NCI-H510A (cell line): ENCODE measurements at places on chromosomes 1 and 21.

GRCh38 chr1:32215629-32216480 lies 6.3 kb downstream of the TMEM234 start:
- DNase-seq: peak; percentile 62

DNA sequence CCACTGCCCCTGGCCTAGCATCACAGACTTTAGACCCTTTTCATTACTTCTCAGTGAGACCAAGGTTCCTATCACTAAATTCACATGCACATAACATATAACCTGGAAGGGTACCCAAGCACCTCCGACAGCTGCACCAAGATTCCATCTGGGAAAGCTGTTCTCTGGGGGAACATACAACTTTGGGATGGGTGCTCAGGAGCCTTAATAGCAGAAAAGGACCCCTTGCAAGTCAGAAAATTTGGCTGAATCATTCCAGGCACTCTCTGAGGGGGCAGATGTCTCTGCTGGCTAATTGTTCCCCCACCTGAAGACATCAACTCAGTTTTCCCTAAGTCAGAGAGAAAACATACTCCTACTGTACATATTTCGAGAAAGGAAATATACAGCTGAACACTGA lies 41.3 kb upstream of the PSEN2 start:
- no peak for DNase-seq

DNA sequence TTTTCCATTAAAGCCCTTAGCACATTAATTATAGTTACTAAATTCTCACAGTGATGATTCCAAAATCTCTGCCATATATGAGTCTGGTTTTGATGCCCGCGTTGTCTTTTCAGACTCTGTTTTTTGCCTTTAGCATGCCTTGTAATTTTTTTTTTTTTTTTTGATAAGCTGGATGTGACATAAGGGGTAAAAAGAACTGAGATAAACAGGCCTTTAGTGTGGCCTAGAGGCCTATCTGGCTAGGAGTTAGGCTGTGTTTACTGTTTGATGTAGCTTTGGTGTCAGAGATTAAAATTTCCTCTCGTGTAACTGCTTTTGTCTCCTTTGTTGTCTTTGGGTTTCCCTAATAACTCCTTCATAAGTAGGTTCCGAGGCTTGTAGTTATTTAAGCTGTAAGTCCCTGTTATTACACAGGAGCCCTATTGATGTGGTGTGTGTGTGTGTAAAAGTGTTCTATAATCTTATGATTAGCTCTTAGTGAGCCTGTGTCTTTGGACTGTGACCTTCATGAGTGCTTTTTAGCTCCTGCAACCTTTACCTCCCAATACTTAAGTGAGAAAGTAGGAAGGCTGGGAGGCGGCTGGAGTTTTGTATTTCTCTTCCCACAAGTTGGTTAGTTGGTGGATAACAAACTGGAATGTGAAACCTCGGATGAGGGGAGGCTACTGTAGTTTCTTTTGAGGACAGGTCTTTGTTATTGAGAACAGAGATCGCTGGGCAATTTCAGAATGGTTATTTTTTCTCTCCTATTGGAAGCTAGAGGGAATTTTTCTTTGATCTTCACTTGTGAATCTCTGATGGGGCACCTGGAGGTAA lies 19.3 kb downstream of the HS2ST1 start:
- no peak for DNase-seq

DNA sequence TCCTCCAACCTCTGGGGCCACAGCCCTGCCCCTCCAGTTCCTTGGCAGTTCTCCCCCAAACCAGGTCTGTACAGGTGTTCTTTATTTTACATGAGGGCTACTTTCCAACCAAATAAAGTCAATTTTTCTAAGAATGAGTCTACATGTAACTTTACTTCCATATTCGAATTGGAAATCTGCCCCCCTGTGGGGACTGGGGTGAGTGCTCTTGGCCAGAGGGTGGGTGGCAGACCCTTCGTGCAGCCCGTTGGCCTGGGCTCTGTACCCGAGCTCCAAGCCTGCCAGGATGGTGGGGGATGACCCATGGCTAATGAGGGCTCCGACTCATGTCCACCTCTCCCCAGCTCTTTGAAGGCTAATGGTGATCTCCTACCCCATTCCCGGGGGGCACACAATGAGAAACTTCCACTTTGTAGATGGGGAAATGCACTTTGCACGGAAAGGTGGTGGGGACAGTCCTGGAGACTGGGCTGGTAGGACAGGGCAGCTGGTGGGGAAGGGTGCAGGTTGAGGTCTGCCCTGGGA lies 589 bp upstream of the CATSPER4 start:
- DNase-seq: no peak

GRCh38 chr1:203263496-203263895 lies 34.0 kb upstream of the CHIT1 start:
- DNase-seq: no peak

GRCh38 chr1:175208773-175209492 lies 16.4 kb upstream of the KIAA0040 start:
- peak; percentile 27 for DNase-seq

DNA sequence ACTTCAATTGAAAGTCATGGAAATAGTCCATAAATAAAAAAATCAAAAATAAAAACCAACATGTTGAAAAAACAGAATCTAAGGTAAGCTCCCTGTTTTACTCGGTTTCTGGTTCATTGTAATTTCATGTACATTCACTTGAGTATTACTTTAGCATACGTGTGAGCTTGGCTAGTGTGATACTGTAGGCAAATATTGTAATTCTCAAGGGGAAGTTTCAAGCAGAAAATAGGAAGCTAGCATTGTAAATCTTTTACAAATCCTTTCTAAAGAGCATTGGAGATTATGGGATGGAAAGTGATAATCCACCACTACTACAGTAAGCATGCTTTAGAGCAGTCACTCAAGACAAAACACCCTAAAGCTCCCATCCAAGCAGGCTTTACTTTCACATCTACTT lies 3.3 kb upstream of the LPAR3 start:
- no peak for DNase-seq
